ENCODE measurements at places on chromosomes 3 and 15.

- no peak for DNase-seq
These were observed 22.7 kb downstream of the ATP6V1A start for GRCh38 chr3:113769551-113769950.

DNA sequence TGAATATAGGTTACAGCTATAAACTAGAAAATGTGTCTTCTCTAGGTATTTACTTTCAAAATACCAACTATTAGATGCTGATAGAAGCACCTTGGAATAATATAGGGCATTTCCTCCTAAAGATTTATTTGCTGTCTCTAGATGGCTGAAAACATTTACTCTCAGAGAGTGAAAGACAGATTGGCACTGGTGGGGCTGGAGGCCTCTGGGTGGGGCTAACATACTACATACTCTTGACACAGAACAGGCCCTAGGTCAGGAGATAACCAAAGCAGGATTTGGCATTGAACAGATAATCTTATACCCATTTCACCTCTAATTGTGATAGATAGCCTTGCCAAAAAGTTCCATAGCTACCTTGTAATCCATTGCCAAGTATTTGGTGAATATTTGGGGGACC, 253.3 kb upstream of the TBC1D5 start:
- no peak for DNase-seq

- no peak for DNase-seq
These were observed 190.5 kb upstream of the CMC1 start for GRCh38 chr3:28050885-28051284.

GRCh38 chr3:191328962-191329653, at the start of gene CCDC50:
CCDC50 (plus strand) TSS chr3:191329394; CDS start chr3:191329675, 281 bp downstream.
- DNase-seq = no peak

DNA sequence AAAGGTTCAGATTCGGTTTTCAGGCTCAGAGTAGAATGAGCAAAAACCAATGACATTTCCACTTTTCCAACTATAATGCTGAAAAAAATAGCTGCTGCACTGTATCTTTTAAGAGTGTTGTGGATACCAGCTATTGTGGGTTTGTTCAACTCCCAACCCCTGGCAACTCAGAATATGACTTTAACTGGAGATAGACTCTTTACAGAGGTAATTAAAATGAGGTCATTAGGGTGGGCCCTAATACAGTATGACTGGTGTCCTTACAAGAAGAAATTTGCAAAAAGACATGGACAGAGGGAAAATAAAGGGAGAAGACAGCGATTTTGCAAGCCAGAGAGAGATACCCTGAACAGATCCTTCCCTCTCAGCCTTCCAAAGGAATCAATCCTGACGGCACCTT, 39.5 kb downstream of the ANKRD28 start:
- DNase-seq = no peak

GRCh38 chr3:14227856-14228255, 49.2 kb downstream of the LSM3 start:
- DNase-seq = no peak

GRCh38 chr3:119885746-119886530, 104.0 kb downstream of the NR1I2 start:
- no peak for DNase-seq
